ENCODE measurements at places on chromosomes 16 and 17.

- DNase-seq = no peak
These were observed 9.8 kb downstream of the CRK start for GRCh38 chr17:1446201-1446600.

DNA sequence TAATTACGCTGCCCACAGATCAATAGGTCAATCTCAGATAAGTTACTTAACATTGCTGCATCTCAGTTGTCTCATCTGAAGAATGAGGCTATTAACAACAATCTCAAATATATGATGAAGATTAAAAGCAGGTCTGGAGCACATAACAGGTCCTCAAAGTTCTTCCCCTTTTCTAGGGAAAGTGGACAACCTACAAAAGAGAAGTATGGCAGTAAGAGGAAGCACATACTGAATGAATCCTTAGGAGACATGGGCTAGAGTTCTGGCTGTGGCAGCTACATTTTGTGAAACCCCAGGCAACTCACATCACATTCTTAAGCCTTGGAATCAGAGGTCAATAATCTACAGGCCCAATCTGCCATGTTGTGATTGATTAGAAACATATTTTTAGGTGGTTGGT, 180.6 kb downstream of the PCTP start:
- no peak for DNase-seq

- no peak for DNase-seq
These were observed 3.4 kb downstream of the KRT32 start for GRCh38 chr17:41463746-41464145.

- no peak for DNase-seq
These were observed 360.3 kb upstream of the ERCC4 start for GRCh38 chr16:13559624-13560023.

- DNase-seq = peak; percentile 53
These were observed 123.1 kb downstream of the CA10 start for GRCh38 chr17:52035336-52035915.
